Activated CD4-positive, alpha-beta T cell treated with anti-CD3 and anti-CD28 coated beads, Interleukin-2, amount 10 ng/mL, durations not matched to agents 24 days and 14 days (primary cell): ENCODE measurements at places on chromosomes 7 and 10. TPM values are rescaled to one million over a fixed set of nuclear protein-coding genes. Genes with fewer than 3 reads are reported as not detected.

- H3K27me3 ChIP-seq: no peaks in the 10 kb centered on the region
- H3K4me3 ChIP-seq: no peak overlapping the region
- peaks cover 11% of the 10 kb centered on the region for H3K4me1 ChIP-seq
- no peaks in the 10 kb centered on the region for H3K36me3 ChIP-seq
- no peak overlapping the region for H3K27ac ChIP-seq
- DNase-seq: no peak
These were observed 168.7 kb downstream of the CUX1 start for GRCh38 chr7:101985903-101986734.

- no peak for DNase-seq
- no peaks in the 10 kb centered on the region for H3K36me3 ChIP-seq
- H3K27me3 ChIP-seq: no peaks in the 10 kb centered on the region
- no peak overlapping the region for H3K4me3 ChIP-seq
- H3K4me1 ChIP-seq: no peaks in the 10 kb centered on the region
These were observed 504.3 kb downstream of the TFEC start for GRCh38 chr7:115526278-115526677.

Gene CDK1
- 101 and 105 TPM in 2 replicates for total RNA-seq

- H3K27me3 ChIP-seq: no peaks in the 10 kb centered on the region
- H3K4me3 ChIP-seq: no peak overlapping the region
- peaks cover 3% of the 10 kb centered on the region for H3K4me1 ChIP-seq
- H3K36me3 ChIP-seq: no peaks in the 10 kb centered on the region
These were observed 54.8 kb downstream of the DPY19L1 start for GRCh38 chr7:34982371-34983019.

DNA sequence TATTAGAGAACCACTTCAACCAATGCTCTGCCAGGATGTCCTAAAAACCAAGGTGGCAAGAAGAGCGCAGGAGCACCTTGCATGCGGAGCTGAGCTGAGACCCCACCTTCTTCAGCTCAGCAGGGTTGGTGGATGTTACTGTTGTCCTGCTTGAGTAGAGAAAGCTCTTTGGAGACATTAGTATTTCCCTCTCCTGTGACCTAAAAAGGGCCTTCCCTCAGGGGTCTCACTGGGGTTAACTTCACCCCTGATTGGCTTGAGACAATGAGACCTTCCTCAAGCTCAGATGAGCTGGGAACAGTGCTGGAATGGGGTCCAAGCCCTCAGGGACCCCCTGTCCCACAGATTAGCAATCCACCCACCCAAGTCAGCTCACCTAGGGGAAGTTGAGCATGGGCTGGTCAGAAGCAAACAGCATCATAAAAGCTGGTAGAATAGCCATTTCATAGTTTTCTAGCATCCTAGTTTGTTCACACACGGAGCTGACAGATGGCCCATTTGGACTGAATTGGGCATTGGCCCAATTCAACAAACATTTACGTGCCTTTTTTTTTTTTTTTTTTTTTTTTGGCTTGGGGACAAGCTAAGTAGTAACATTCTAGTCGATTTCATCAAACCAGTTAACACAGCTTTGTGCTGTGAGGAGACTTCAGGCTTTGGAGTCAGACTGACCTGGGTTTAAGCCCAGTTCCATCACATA is 100.6 kb upstream of the HABP2 start:
- H3K4me3 ChIP-seq: no peak overlapping the region
- H3K27ac ChIP-seq: no peak overlapping the region
- H3K4me1 ChIP-seq: peaks cover 2% of the 10 kb centered on the region
- H3K27me3 ChIP-seq: peaks cover 12% of the 10 kb centered on the region
- DNase-seq: no peak

DNA sequence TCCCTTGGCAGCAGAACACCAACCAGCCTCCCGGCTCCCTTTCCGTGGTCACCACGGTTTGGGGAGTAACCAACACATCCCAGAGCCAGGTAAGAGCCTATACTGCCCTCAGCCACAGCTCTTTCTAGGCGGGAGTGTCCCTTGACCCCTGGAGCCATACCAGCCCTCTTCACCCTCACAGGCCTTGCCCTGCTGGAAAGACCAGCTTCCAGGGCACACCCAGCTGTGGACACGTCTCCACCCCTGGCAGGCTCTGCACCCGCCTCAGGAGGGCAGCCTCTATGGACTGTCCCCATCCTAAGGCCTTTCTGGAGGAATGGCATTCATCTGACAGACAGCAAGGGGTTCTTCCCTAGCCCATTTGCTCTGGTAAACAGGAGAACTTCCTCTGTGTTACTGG is 57.5 kb upstream of the PPIF start:
- H3K27me3 ChIP-seq: no peaks in the 10 kb centered on the region
- peaks cover 48% of the 10 kb centered on the region for H3K36me3 ChIP-seq
- peaks cover 56% of the 10 kb centered on the region for H3K4me1 ChIP-seq
- no peak for DNase-seq

DNA sequence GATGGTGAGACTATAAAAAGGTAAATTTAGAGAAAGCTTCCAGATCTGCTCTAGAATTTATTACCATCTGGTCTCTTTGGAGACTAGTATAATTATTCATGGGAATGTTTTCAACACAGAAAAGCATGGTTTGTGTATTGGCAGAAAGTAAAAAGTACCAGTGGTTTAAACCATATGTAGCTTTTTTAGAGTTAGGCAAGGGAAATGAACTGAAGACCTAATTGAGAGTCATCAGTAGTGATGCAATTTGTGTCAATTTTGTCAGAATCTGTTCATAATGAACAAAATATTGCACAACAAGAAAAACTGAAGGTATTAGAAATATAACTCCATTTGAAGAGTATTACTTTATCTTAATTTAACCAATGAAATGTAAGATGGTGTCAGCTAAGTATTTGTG is 181.4 kb downstream of the ADK start:
- no peak overlapping the region for H3K4me3 ChIP-seq
- no peak overlapping the region for H3K27ac ChIP-seq
- H3K4me1 ChIP-seq: no peaks in the 10 kb centered on the region
- peaks cover 19% of the 10 kb centered on the region for H3K36me3 ChIP-seq

Gene PIK3AP1
- total RNA-seq: 9.6 and 11.7 TPM in 2 replicates

- peaks cover 2% of the 10 kb centered on the region for H3K36me3 ChIP-seq
- H3K4me1 ChIP-seq: peaks cover 32% of the 10 kb centered on the region
- DNase-seq: no peak
- H3K27me3 ChIP-seq: no peaks in the 10 kb centered on the region
- H3K4me3 ChIP-seq: no peak overlapping the region
These were observed 8.0 kb upstream of the PPIF start for GRCh38 chr10:79339266-79339665.

DNA sequence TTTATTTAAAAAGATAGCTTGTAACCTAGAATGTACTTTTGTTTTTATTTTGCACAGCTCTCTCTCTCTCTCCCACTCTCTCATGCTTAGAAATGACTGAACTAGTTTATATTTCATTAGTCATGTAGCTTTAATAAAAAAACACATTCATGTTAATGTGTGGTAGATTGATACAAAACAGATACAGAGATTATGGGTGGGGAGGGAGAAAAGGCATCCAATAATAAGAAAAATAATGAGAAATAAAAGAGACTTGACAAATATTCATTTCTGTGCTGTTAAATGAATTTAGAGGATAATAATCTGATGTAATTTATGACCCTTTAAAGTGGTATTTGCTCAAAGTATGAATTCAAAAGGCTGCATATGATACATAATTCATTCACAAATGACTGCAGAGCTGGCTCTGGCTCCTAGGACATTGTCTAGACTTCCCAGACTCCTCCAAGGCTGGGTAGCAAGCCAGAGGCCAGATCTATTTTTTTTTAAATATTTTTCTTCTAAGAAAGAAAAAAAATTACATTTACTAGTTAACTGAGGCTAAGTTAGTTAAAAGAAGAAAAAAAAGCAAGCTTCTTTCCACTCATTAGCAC is 105.7 kb upstream of the DNAJB12 start:
- H3K36me3 ChIP-seq: no peaks in the 10 kb centered on the region
- H3K4me1 ChIP-seq: no peaks in the 10 kb centered on the region
- no peak overlapping the region for H3K4me3 ChIP-seq
